Dermis blood vessel endothelial cell (primary cell): ENCODE measurements at places on chromosomes 16 and 17. TPM values are rescaled to one million over a fixed set of nuclear protein-coding genes. Genes with fewer than 3 reads are reported as not detected.

GRCh38 chr16:23842137-23842600 lies 6.4 kb downstream of the PRKCB start:
- no peak for DNase-seq

GRCh38 chr17:38403491-38403890 lies 24.8 kb upstream of the ARHGAP23 start:
- peak; percentile 19 for DNase-seq

GRCh38 chr17:78019367-78019975 lies 61.0 kb downstream of the TNRC6C start:
- peak; percentile 65 for DNase-seq

DNA sequence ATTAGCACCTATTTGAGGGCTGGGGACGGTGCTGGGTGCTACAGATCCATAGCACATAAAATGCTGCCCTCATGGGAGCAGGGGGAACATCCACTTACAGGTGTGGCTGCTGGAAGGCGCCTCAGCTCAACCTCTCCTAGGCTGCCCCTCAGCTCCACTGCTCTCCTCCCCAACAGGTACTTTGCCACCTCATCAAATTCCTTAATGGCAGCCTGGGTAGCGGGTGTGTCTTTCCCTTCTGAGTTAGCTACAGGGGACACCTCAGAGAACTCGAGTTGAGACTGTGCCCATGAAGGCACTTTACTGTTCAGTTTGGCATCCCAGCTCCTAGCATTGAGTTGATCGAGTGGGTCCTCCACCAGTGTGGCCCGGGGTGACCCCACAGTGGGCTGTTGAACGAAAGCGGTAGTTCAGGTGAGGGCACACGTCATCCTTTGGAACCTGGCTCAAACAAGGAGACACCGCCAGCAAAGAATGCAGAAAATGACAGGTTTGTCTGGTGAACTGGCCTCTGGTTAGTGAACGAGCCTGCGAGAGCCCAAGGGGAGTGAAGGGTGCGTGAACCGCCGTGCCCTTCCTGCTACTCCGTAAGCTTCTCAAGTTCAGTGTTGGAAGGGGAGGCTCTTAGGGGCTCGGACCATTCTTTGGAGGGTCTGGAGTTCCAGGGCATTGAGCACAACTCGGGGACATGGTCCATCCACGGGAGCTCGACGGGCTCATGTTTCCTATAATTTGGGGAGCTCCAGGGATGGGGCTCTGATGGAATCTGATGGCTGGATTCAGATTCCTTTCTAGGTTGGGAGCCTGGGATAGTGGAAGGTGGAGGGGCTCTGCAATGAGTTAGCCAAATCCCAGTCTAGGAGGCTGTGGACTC lies 3.5 kb upstream of the CMIP start:
- DNase-seq: no peak

- no peak for DNase-seq
Measured at GRCh38 chr16:88389621-88390160, 6.9 kb downstream of the ZNF469 start.

GRCh38 chr16:68236137-68236825 lies 354 bp upstream of the ESRP2 start:
- DNase-seq: no peak

DNA sequence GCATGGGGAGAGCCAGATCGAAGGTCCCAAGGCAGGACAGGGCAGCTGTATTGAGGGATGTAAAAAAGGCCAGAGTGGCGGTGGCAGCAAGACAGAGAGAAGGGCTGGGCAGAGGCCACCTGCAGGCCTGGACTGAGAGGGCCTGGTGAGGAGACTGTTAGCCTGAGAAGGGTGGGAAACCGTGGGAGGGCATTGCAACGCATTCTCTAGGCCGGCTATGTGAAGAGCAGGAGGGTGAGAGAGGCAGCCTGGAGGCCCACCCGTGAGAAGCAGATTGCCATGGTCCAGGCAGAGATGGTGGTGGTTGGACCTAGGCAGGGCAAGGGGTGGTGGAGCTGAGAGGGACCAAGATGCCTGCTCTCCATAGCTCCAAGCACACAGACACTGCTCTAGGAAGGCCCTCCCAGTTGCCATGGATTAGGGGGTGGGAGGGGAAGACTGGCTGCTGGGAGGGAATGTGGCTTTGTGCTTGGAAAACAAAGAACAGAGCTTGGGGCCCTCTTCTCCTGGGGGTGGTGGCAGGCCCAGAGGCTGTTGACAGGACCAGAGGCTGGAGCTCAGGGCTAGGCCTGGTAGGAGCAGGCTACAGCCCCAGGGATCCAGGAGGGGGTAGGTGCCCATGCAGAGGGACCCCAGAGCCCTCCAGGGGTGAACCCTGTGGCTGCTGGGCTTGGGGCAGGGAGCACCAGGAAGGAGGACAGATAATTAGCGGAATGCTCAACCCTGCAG lies 12.4 kb upstream of the TCAP start:
- DNase-seq: no peak

- DNase-seq: peak; percentile 25
Measured at GRCh38 chr16:10558305-10558704, 22.1 kb downstream of the EMP2 start.

TP53TG3B gene
- not detected in 2 replicates for total RNA-seq

SGF29 gene
- total RNA-seq: 8.7 and 10.0 TPM in 2 replicates

ASPSCR1 gene
- total RNA-seq: 18.3 and 20.1 TPM in 2 replicates
